ENCODE measurements at places on chromosomes 4 and X. TPM values are rescaled to one million over a fixed set of nuclear protein-coding genes. Genes with fewer than 3 reads are reported as not detected.

PRDM8 gene
- total RNA-seq: 0.73 TPM

TMPRSS11B gene
- total RNA-seq: not detected

COL4A6 gene
- 7.4 TPM for total RNA-seq

PTPN13 gene
- total RNA-seq: 3.1 TPM

MAGEA9B gene
- not detected for total RNA-seq

PHF8 gene
- total RNA-seq: 10.8 TPM

C4orf17 gene
- total RNA-seq: not detected

HTR2C gene
- not detected for total RNA-seq

ATP1B4 gene
- total RNA-seq: not detected

ANKRD50 gene
- 5.3 TPM for total RNA-seq

DRD5 gene
- total RNA-seq: not detected

PABPC4L gene
- 0.65 TPM for total RNA-seq

FHIP1A gene
- total RNA-seq: 16.8 TPM

SRPK3 gene
- total RNA-seq: 38.0 TPM

CYLC1 gene
- total RNA-seq: not detected

NLRP2B gene
- total RNA-seq: not detected

DCAF4L1 gene
- 0.19 TPM for total RNA-seq

LGI2 gene
- 2.3 TPM for total RNA-seq

CSTF2 gene
- total RNA-seq: 6.1 TPM

ZMAT1 gene
- 3.8 TPM for total RNA-seq

TMEM156 gene
- not detected for total RNA-seq

SMS gene
- 53.3 TPM for total RNA-seq

PCSK1N gene
- total RNA-seq: 0.30 TPM

SSX2 gene
- total RNA-seq: not detected

ATRX gene
- total RNA-seq: 75.2 TPM

FAM200B gene
- total RNA-seq: 25.5 TPM

SYTL5 gene
- not detected for total RNA-seq

UGT2B15 gene
- not detected for total RNA-seq

IDUA gene
- total RNA-seq: 8.4 TPM

SPANXC gene
- total RNA-seq: not detected

CPE gene
- 49.7 TPM for total RNA-seq

CFAP99 gene
- total RNA-seq: not detected

NWD2 gene
- 0.03 TPM for total RNA-seq

AFP gene
- not detected for total RNA-seq

MTNR1A gene
- not detected for total RNA-seq

NKRF gene
- 4.6 TPM for total RNA-seq

CSAG3 gene
- not detected for total RNA-seq

CXorf49 gene
- total RNA-seq: not detected

NLGN4X gene
- 3.0 TPM for total RNA-seq

SPATA4 gene
- total RNA-seq: 0.32 TPM

FMR1NB gene
- not detected for total RNA-seq

SPANXD gene
- total RNA-seq: not detected

FLNA gene
- total RNA-seq: 216 TPM

BBS12 gene
- total RNA-seq: 4.9 TPM

OCIAD1 gene
- 121 TPM for total RNA-seq

MAGEA1 gene
- total RNA-seq: not detected

TLR6 gene
- total RNA-seq: 2.3 TPM

FRG2 gene
- total RNA-seq: not detected

CT47B1 gene
- total RNA-seq: not detected

ALB gene
- 4.5 TPM for total RNA-seq

IGSF1 gene
- total RNA-seq: 4.3 TPM

BANK1 gene
- 0.24 TPM for total RNA-seq

APELA gene
- not detected for total RNA-seq

TNMD gene
- total RNA-seq: 0.16 TPM

Data from Right ventricle myocardium superior (tissue), 1 donor.